Daoy (cell line): ENCODE measurements at places on chromosomes 3 and 15.

- DNase-seq = no peak
Observed at GRCh38 chr3:54042259-54042823, 80.0 kb upstream of the CACNA2D3 start.

- DNase-seq = no peak
Observed at GRCh38 chr15:80241508-80241907, 10.5 kb downstream of the CTXND1 start.

- no peak for DNase-seq
Observed at GRCh38 chr3:48472673-48472922, 26.1 kb downstream of the ATRIP start.

GRCh38 chr15:34679291-34679690 lies 75.5 kb downstream of the GJD2 start:
- no peak for DNase-seq

DNA sequence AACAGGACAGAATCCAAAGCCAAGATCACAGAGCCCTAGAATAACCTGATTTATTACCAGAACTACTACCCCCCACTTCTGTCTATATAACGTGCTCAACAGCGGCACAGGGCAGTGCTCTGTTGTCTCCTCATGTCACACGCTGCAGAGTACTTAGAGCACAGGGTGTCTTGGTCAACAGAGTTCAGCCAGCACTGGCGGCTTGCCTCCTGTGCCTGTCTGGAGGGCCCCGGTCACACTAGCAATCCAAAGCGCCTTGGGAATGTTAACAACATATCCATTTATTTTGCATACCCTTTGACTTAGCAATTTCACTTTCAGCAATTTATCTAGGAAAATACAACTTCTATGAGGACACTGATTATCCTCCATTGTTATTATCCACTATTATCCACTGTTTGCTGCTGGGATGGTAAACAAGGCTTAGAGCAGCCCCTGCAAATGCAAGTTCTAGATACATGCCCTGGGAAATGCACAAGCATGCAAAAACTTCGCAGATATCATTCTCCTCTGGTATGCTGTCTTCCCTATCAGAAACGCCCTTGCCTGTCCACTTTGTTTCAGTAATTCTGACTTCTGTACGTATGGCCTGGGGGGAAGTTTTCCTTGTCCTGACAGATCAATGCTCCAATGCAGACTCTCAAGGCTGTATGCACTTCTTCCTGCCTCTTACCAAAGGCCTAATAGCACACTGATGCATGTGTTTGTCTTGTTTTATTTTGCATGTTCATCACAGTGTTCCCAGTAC lies 86.2 kb upstream of the OCA2 start:
- DNase-seq = no peak

GRCh38 chr15:68511073-68511991 lies 67.5 kb upstream of the CORO2B start:
- peak; percentile 18 for DNase-seq

- DNase-seq = no peak
Observed at GRCh38 chr15:56929933-56930332, 11.5 kb downstream of the TCF12 start.

- DNase-seq = no peak
Observed at GRCh38 chr3:126983276-126983652, 349 bp downstream of the PLXNA1 start.

- no peak for DNase-seq
Observed at GRCh38 chr15:69275074-69275670, 23.5 kb upstream of the PAQR5 start.

GRCh38 chr3:126155280-126155640 lies 25.1 kb downstream of the ALDH1L1 start:
- DNase-seq = no peak

DNA sequence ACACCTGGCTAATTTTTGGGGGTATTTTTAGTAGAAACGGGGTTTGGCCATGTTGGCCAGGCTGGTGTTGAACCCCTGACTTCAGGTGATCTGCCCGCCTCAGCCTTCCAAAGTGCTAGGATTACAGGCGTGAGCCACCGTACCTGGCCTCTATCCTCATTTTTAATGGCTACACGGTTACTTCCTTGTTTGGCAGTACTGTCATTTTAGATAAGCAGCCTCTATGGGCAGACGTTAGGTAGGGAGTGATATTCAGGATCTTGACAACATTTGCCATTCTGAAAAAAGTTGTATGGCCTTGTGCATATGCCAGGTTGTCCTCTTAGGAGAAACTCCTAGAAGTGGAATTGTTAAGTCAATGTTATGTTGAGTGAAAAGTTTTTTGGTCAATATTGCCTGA lies 141.7 kb downstream of the ITPR1 start:
- DNase-seq = no peak

GRCh38 chr15:71545223-71545760 lies 265.1 kb upstream of the NR2E3 start:
- no peak for DNase-seq

- DNase-seq = no peak
Observed at GRCh38 chr3:71997066-71997653, 212.2 kb upstream of the PROK2 start.

DNA sequence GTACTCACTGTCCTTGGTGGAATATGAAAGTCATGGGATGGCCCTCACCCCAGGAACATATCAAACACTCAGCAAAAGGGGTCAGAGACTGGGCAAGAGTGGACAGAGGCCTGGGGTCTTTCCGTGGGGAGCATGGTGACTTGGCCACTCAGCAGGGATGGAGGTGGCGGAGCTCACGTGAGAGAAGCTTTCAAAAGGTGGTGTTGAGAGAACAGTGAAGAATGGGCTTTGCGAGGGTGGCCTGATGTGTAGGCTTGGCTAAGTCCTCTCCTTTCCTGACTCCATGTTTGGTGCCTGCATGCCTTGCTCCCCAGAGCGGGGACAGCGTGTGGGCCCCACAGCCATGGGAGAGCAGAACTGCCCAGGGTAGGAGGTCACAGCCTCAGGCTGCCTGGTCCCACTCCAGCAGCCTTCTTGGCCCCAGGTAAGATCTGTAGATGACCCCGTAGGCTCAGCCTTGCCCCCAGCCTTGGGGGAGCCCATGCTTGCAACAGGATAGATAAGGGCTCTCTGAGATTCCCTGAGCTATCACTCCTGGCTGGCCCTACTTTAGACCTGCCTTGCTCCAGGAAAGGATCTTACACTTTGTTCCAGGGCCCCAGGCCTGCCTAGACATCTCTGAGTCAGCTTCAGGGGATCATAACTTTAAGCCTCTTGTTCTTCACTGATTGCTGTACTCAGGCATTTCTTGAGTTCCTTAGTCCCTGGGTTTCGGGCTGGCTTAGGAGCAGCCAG lies 17.0 kb downstream of the RPLP1 start:
- DNase-seq = no peak

- no peak for DNase-seq
Observed at GRCh38 chr3:187770224-187770623, 25.0 kb upstream of the BCL6 start.
